ENCODE measurements at places on chromosomes 16 and 17.

DNA sequence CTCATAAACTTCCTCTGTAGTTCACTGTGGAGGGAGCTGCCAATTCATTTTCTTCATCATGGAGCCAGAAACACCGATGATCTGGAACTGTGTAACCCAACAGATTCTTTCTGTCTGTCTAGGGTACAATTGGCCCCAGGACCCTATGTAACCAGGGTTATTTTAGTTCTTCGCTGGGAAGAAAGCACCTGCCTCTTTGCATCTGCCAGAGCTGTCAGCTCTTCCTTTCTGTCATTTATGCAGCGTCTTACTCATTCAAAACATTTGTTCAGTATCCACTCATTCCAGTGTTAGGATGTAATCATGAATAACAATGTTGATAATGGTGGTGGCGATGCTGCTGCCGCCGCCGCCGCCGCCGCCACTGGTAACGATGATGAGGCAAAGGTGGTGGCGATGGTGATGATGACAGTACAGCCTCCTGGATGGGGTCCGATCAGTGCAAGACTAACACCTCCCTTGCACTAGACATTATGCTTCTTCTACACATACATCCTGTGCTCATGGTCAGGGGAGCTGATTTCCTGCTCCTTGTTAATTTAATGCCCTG is 46.1 kb downstream of the IRX5 start:
- DNase-seq, result no peak

DNA sequence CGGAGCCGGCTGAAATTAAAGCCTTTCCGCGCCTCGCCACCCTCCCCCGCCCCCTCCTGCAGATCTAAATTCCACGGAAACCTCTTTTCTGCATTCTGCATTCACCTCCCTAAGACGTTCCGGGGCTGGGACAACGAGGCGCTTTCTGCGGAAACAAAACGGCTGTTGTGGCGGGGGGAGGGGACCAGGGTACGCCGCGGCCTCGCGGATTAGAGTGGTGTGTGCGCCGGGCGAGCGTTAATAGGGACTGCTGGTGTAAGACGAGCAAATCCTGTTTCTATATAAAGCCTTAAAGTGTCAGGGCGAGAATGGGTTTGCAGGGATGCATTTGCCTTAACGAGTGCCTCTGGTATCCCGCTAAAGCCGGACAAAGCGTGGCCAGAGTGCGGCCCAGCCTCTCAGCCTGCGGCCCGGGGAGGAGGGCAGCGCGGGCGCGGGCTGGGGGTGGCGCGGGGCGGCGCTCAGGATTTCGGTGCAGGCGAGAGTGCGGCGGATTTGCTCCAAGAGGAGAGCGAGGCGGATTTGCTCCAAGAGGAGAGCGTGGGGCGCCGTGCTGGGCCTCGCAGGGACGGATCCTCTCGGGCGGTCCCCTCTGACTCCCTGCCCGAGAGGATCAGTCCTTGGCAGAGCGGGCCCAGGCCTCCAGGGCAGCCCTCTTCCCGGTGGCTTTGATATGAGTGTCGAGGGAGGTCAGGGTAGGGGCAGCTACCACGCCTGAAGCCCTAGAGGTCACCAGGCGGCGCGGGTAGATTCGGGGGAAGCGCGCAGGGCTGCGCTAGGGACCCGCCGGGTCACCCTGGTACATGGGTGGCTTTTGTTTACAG is 5.1 kb downstream of the BAHCC1 start:
- DNase-seq, result peak; percentile 59

DNA sequence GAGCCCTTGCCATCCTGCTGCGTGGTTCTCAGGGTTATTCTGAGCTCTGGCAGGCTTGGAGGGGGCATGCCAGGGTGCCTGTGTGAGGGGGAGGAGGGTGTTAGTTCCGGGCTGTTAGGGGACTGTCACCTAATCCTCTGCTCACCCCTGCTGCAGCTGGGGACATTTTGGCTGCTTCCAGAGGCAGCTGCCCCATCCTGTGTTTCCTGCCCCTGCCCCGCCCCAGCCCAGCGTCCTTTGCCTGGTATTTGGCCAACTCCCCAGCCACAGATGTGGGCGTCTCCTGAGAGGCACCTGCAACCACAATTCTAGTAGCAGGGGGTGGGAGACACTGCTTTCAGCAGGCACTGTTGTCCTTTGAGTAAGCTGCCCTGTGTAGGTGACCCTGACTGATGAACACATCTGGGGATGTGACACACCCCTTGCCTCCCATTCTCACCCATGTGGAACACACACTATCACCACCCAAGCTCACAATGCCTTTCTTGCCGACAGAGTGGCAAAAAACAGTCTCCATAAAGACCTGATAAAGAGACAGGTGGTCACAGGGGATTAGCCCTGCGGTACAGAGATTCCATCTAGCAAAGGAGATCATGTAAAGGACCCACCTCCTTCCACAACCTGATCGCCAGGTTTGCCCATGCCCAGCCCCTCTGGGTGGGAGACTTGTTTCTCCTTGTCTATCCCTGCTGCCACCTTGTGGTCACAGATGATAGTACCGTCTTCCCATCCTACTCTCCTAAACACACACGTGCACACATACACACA is at the start of gene CHRNE:
Gene CHRNE (minus strand): TSS at position 48 of the 768 bp plus-strand sequence. CDS start 35 bp downstream, at position 13.
- DNase-seq, result peak; percentile 81

GRCh38 chr17:9729034-9729650 is 62.2 kb downstream of the DHRS7C start:
- peak; percentile 66 for DNase-seq

DNA sequence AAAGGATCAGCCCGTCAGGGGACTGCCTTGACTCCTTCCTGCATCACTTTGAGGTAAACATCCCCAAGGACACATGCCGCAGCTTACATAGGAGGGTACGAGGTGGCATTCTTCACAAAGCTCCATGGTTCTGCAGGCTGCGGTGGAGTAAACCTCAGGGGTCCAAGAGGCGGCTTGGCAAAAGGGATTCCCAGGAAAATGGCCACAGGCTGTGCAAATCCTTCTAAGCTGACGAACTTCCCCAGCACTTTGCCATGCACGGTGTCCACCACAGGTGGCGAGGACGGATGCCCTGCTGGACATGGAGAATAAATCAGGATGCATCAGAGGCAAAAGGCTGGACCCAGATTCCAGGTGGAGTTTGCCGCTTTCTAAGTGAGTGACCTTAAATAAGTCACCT is 4.2 kb downstream of the CES1 start:
- DNase-seq, result no peak
